HFFc6 (cell line): ENCODE measurements at places on chromosomes 7 and 10.

DNA sequence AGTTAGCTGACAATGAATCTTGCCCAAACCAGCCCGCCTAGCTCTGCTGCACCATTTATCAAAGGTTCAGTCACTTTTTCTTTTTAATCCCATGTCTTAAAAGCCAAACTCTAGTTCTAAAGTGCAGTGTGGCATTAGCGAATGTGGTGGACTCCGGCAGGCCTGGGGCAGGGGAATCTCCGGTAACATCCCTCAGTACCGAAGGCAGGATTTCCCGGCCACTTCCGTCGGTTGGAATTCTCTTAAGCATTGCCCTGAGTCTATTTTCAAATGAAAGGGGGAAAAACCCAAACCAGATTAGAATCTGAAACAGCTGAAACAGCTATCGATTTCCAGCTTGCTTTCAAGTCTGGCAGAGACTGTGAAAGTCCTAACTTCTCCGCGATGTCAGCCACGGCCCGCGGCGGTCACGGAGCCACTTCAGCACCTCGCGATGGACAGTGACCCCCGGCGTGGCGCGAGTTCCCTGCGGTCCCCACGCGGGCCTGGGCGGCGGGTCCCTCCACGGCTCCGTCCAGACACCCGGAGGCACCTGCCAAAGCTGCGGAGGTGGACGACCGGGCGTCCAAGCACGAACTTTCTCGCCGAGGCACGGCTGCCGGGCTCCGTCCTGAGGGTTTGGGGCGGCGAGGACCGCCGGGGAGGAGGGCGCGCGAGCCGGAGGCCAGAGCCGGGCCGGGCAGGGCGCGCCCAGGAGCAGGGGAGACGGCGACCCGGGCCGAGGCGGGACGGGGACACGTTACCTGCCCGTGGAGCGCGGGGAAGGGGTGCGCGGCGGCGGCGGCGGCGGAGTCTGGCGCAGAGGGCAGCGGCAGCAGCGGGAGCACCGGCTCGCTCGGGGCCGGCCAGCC lies 745 bp downstream of the TCERG1L start:
- no peak for DNase-seq

DNA sequence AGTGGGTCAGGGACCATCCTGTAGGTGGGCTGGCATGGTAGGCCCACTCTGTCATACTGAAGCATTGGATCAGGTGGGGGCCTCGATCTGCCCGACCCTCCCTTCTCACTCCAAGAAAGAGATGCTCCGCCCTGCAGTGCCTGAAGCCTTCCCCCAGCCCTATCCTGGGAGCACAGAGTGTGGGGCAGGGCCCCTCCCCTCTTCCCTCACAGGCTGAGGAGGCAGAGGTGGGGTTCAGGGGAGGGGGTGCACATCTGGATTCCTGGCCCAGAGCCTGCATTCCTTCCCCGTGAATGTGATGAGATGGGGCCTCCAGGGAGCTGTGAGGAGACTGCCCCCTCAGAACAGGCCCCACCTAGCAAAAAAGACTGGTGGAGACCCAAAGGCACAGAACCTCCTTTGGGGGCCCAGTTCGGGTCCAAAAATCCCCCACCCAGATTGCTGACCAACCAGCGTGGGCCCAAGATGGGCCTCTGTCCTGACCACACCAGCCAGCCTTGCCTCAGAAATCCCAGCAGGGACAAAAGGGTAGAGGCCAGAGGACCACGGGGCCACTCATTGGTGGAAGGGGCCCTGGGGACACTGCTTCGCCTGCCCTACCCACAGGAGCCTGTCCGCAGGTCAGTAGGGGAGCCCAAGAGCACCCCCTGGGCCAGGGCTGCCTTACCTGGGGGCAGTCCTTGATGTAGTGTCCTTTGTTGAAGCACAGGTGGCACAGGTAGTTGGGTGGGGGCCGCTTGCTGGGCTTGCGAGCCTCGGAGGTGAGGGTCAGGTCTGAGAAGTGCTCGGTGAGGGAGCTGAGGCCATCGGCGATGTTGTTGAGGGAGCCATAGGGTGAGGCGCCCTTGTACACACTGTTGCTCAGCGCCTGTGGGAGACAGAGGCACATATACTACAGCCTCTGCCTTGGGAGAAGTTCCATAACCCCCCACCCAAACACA lies 13.3 kb downstream of the ZCCHC24 start:
- DNase-seq: no peak

- DNase-seq: no peak
Observed at GRCh38 chr7:83824214-83824613, 175.3 kb upstream of the SEMA3E start.

DNA sequence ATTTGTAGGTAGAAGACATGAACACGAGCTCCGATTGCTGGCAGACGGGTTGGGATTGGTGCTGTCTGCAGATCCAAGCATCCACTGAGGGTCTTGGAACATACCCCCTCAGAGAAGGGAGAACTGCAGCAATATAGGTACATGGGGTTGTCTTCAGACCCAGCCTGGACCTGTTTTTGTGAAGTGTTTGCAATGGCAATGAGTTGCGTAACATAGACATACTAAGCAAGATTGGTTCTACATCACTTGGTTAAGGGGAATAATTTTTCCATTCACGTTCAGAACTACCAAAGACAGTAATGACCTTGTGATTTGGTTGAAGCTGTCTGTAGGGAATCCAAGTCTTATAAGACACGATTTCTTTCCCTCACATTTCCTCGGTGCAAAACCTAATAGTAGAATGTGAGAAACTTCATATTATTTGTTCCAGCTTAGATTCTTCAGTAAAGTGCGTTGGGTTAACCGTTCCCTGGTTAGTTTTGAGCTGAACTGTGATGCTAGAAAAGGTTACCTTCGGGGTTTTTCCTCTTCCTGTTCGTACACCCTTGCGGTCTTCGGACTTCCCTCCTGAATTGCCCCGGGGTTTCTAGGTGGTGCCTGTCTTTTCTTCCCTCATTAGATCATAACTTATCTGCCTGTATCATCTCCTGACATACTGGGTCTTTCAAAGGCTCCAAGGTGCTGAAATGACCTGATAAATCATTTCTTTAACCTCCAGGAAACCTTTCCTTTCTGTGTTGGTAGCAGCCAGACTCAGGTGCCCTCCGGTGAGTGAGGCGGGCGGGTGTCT lies 14.4 kb downstream of the PROSER2 start:
- DNase-seq: no peak

- no peak for DNase-seq
Observed at GRCh38 chr7:22911889-22912288, 89.2 kb upstream of the TOMM7 start.
